Posterior vena cava (tissue), 2 donors: ENCODE measurements at places on chromosomes 6 and 20. TPM values are rescaled to one million over a fixed set of nuclear protein-coding genes. Genes with fewer than 3 reads are reported as not detected.

The POLR3F gene
- total RNA-seq, result 10.3 TPM

The PSMG4 gene
- total RNA-seq, result 18.0 TPM

The ARG1 gene
- 1.8 TPM for total RNA-seq

The BACH2 gene
- 4.5 TPM for total RNA-seq

The EPB41L1 gene
- total RNA-seq, result 58.2 TPM

The MUC22 gene
- not detected for total RNA-seq

The MAS1 gene
- 0.29 TPM for total RNA-seq

The IL17A gene
- not detected for total RNA-seq

The VSX1 gene
- not detected for total RNA-seq

GRCh38 chr20:22848364-22848763 lies 186.7 kb upstream of the SSTR4 start:
- DNase-seq, result no peak

DNA sequence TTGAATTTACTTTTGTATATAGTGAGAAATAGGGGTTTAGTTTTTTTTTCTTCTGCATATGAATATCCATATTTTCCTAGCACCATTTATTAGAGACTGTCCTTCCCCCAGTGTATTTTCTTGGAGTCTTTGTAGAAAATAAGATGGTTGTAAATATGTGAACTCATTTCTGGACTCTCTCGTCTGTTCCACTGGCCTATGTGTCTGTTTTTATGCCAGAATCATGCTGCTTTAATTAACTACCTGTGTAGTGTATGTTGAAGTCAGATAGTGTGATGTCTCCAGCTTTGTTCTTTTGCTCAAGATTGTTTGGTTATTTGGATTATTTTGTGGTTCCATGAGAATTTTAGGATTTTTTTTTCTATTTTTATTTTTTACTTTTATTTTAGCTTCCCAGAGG lies 176.6 kb upstream of the RAB32 start:
- no peak for DNase-seq

- DNase-seq, result no peak
Observed at GRCh38 chr6:21738180-21739094, 144.9 kb downstream of the SOX4 start.

- no peak for DNase-seq
Observed at GRCh38 chr6:16496991-16497801, 258.8 kb downstream of the GMPR start.

GRCh38 chr6:62323818-62324431 lies 37.9 kb upstream of the KHDRBS2 start:
- DNase-seq, result no peak

DNA sequence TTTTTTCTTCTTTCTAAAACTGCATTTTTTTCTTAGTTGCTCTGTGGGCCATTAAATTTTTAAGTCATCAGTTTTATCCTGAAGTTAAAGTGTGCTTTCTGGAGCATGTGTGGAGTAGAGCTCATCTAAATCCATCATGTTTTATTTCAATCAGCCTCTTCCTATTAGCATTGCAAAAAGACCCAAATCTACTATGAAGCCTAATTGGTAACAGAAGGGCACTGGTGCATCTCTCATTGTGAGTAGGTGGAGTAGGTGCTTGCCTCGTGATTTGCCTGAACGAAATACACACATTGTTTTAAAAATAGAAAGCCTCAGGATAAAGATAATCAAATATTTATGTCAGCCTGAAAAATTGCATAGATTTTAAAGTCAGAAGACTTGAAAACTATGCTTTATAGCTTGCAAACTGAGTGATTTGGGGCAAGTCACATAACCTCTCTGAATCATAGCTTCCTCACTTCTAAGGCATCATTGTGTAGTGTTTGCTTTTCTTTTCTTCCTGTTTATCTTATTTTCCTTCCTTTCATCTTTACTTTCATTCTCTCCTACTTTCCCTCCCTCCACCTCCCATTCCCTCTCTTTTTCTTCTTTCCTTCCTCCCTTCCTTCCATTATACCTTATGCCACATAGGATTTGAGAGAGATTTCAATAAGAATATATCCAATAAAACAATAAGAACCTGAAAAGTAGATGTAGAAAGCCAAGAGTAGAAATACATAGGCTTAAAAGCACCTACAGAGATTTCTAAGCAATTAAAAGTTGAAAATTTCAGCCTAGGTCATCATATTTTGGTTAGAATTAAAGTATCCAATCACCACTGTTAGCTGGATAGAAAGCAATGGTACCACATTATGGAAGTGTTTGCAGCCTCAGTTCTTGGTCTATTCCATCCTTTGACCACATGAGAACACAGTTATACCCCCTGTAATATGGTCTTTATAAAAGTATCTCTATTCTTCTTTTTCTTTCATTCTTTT lies 49.6 kb upstream of the RNF146 start:
- no peak for DNase-seq

- DNase-seq, result no peak
Observed at GRCh38 chr6:26411751-26412150, 9.7 kb downstream of the BTN3A1 start.

DNA sequence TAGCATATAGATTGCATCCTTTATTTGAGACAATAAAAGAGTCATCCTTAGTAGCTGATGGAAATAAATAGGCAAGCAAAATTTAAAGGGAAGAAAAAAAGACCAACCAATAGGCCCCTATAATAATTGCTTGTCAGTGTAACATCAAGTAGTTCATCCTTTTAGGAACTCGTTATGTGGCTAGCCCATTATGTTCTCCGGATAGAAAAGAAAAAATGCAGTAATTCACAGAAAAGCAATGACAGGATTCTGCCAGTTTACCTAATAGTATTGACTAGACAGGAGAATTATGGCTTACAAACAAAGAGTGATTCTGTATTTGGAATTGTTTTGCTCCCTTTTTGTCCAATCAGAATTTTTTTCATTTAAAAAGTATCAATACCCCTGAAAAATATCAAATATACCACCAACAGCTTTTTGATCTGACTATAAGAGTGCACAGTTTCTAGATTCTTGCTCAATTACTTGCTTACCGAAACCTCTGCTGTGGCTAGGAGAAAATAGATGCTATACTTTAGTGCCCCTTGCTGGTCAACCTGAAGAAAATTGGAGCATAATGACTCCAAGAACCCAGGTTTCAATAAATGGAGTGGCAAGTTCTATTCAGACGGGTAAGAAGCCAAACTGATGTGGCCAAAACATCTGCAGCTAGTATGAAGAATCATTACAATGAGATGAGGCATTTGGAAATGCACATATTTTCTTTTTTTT lies 91.5 kb upstream of the SASH1 start:
- DNase-seq, result no peak

GRCh38 chr6:158121335-158121734 lies 46.7 kb downstream of the SERAC1 start:
- DNase-seq, result no peak

- DNase-seq, result no peak
Observed at GRCh38 chr6:163834226-163834970, 419.9 kb downstream of the QKI start.

GRCh38 chr20:57003012-57003411 lies 263.4 kb downstream of the BMP7 start:
- DNase-seq, result no peak

GRCh38 chr6:36686668-36687513 lies 8.4 kb downstream of the CDKN1A start:
- no peak for DNase-seq

- DNase-seq, result no peak
Observed at GRCh38 chr6:144576871-144577270, 291.7 kb downstream of the UTRN start.

- DNase-seq, result no peak
Observed at GRCh38 chr20:22374678-22375590, 209.4 kb downstream of the FOXA2 start.

GRCh38 chr6:112275365-112275764 lies 21.0 kb upstream of the LAMA4 start:
- DNase-seq, result no peak

- no peak for DNase-seq
Observed at GRCh38 chr6:169646906-169647567, 54.8 kb downstream of the WDR27 start.

DNA sequence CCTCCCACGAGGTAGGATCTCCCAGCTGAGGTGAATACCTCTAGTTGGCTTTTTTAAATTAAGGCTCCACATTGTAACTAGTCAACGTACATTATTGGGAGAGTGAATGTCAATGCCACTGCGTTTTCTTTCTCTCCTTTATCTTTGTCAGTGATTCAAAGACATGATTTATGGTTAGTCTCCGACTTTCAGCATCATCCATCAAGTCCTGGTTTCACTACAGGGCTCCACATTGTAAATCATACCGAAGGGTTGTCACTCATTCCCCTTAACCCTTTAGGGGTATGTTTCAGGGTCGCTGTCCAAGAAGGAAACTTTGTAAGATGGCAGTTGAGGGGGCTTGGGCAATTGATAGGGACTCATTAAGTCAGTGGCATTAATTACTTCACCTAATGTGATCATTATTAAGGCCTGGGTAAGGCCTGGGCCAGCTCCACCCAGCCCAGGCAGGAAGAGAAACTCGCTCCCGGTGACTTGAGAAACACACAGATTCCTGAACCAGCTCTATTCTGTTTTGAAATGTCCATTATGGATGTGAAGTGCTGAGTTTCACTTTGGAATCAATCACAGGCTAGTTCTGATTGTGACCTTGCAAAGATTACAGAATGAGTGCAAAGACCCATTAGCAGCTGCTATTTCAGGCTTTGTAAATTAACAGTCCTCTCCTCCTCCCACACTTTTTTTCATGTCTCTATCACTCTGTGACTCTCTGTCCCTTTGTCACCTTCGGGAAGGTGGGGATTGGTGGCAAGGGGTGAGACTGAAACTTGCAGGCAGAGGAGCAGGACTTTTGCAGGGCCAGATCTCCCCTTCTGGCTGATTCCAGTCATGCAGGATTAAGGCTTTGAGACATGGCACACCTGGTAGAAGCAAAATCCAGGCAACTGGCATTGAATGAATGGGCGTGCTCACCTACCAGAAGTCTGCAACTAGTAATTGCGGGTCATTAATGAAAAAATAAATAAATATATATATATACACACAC lies 222.4 kb downstream of the TSHZ2 start:
- no peak for DNase-seq

DNA sequence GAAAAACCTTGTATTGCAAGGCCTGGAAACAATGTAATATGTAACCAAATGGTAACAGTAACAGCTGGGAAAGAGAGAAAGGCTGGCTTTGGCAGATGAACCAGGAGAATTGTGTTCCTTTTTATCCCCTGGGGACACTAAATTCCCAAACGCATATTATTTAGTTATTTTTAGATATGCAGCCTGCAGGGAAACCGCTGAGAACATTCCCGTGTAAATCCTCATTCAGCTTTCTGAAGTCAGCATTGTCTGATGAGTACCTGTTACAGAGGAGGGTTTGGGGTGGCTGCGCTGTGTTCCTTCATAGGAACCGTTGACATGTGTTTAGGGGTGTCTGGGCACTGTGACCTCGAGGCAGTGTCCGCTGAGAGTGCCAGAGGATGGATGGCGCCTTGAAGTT lies 101.3 kb downstream of the SMOC2 start:
- DNase-seq, result no peak

DNA sequence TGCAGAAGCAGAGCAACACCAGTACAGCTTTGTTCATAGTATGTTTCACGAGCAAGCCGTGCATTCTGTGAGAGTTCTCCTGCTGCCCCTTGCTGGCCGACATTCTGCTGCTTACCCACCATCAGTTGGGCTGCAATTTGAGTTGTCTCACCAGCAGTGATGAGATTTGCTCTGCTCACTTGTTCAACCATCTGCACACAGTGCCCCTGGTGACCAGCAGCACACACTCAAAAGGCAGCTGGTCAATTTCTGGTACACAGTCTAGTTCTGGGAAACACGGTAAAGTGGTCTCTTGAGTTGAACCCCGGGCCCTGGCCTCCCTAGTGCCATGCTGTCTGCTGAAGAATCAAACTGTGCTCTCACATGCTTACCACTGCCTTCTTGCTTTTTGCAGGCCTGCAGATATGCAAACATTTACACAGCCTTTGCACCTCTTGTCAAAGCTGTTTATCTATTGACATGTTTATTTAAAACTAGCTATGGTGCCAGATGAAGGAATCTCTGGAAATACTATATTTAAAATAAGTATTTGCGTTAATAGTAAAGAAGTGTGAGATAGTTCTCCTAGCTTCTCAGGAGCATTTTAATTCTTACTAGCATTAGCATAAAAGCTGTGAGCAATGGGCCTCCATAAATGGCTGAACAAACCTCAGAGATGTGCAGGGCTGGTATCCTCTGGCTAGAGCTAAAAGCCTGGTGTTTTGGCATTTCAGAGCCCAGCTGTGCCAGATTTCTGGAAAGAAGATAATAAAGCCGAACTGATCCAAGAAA lies 234.3 kb downstream of the ARHGAP18 start:
- no peak for DNase-seq

GRCh38 chr6:84853901-84854300 lies 89.5 kb upstream of the TBX18 start:
- DNase-seq, result no peak
